ENCODE measurements at places on chromosomes 1 and 21.

GRCh38 chr1:92483610-92484471 is 2.9 kb downstream of the GFI1 start:
- peak; percentile 66 for DNase-seq

DNA sequence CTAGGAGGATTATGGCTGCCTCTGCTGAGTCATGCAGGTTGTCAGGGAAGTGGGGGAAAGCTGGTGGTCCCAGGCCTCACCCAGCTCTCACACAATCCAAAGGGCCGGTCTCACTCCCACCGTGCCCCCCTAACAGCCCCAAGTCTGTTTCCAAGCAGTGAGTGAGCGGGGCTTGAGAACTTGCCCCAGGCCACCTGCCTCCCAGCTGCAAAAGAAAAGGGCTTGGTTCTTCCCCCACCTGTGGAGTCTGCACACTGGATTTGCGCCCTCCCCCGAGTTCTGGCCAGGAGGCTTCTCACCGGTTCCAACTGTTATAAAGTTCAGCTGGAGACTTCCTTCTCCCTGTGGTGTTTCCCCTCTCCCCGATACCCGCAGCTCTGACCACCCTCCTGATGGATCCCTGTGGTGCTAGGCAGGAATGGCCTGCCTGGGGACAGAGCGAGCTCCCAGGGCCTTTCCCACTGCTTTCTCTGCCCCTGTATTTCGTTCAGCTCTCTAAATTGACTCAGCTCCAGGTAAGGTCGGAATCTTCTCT is 222.3 kb downstream of the BARHL2 start:
- no peak for DNase-seq

DNA sequence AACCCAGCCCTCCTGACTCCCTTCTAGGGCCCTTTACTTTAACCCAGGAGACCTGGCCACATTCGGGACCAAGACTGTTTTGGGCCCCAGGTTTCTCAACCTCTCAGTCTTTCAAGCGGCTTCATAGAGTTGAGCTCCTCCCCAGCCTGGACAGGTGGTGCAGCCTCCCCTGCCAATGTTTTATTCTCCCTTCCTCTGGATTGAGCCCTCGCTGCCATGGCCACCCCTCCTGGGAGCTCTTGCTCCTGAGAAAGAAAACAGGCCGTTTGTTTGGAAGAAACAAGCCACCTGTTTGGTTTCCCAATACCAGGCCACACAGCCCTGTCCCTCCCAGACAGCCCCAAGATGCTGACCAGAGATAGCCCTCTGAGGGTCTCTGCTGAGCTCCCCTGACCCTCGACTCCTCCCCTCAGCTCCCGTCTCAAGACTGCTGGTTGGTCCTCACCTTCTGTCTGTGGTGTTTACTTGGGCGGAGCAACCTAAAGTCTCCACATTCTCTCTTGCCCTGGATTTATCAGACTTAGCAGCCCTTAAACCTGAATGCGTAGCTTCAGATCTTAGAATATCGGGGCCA is 3.3 kb downstream of the TMEM51 start:
- peak; percentile 37 for DNase-seq

GRCh38 chr1:54215523-54215922 is 15.6 kb downstream of the MRPL37 start:
- DNase-seq: no peak

DNA sequence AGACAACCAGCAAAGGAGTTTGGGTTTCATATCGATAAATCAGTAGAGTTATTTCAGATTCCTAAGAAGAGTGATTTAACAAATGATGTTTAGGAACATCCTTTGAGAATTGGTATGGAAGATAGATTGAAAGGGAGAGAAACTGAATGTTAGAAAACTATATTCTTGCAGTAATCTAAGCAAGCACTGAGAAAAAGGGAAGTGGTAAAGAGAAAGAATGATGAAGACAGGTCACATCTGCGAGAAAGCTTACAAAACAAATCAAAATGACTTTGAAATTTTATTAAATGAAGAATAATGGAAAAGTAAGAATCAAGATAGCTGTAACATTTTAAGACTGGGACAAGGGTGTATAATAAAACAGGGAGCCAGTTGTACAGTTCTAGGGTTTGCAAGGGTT is 177.0 kb downstream of the HS2ST1 start:
- no peak for DNase-seq

DNA sequence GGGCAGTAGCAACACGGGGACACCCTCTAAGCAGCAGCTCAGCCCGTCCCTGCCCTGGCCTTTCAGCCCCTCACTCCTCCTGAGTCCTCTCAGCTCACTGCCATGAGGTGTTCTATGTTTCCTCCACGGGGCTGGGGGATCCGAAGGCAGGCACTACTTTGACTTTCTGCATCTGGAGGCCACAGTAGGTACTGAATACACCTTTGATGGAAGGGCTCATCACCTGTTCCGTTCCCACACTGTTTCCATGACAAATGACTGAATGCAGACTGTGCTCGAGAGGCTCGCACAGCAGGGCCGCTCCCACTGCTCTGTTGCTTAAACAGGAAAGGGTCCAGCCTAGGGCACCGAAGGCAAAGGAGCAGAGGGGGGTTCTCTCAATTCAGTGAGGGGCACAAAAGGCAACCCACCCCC is 77.6 kb upstream of the DNAH14 start:
- DNase-seq: no peak

GRCh38 chr1:200410566-200410878 is 686 bp upstream of the ZNF281 start:
- peak; percentile 52 for DNase-seq

DNA sequence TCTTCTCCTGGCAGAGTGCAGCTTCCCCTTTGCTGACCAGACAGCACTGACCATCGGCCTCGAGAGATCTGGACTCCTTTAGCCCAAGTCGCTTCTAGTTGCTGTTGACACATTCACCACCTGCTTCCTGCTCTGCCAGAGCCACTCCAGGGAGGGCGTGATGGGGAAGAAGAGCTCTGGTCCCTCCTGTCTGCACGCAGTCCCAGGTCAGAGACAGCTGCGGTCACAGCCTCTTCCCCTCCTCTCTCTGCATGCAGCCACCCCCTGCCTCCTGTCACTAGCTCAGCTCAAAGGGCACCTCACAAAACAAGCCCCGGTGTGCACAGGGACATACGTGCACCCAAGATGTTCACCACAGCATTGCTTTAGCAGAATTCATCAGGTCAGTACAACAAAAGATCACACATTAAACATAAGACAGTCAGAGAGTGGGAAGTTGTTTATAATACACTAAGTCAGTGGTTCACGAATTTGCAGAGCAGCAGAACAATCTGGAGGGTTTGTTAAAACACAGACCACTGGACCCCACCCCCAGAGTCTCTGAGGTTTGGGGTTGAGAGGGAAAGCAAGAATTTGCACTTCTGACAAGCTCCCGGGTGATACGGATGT is 132.9 kb downstream of the SYF2 start:
- no peak for DNase-seq

DNA sequence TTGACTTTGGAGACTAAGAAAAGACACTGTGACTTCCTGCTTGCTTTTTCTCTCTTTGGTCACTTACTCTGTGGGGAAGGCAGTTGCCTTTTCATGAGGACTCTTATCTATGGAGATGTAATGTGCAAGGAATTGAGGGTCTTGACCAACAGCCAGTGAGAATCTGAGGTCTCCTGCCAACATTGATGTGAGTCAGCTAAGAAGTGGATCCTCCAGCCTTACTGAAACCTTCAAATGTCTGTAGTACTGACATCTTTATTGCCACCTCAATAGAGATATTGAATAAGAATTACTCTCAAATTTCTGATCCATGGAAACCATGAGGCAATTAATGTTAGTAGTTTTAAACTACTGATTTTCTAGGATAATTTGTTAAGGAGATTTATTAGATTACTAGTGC is 598.4 kb downstream of the ADGRL2 start:
- DNase-seq: no peak

- no peak for DNase-seq
These were observed 14.2 kb upstream of the RGS4 start for GRCh38 chr1:163055005-163055404.

DNA sequence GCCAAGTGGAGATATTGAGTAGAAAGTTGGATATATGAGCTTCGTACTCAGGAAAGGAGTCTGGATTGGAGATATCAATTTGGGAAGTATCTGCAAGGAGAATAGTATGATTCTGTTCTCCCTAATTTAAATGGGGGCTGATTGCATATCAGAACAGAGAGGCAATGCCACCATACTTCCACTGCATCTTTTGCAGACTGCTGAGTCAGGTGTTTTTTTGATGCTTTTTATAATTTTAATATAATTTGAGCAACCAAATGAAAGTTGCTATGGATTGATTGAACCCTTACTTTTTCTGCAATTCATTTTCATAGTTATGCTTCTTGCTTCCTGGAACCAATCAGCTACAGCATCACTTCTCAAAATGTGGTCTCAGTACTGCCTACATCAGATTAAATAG is 590.3 kb downstream of the USP25 start:
- no peak for DNase-seq

DNA sequence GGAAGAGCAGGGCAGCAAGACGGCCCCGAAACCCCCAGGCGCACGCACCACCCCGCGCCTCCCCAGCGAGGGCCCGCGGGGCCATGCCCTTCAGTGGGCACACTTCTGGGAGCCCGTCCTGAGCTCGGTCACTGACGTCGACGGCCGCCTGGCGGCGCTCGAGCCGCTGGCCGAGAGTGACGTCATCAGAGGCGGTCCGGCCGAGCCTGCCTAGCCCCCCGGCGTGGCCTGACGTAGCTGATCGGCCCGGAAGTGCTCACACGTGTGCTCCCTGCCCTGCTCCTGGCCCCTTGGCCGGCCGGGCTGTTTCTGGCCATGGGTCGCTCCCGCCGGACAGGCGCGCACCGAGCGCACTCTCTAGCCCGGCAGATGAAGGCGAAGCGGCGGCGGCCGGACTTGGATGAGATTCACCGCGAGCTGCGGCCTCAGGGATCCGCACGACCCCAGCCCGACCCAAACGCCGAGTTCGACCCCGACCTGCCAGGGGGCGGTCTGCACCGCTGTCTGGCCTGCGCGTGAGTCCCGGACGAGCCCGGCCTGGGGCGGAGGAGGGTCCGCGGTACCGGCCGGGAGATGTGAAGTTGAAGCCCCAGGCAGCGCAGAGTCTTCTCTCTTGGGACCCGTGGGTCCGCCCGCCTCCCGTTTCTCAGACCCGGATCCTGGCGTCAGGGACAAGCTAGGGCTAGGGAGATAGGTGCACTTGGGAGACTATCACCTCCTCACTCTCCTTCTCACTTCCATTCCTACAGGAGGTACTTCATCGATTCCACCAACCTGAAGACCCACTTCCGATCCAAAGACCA is at the start of gene ZNF593:
ZNF593 (plus strand) TSS at position 240 of the 803 bp plus-strand sequence; CDS start at position 316, 76 bp downstream.
- peak; percentile 95 for DNase-seq

GRCh38 chr21:45887788-45888187 is 93.8 kb upstream of the COL6A1 start:
- DNase-seq: no peak

DNA sequence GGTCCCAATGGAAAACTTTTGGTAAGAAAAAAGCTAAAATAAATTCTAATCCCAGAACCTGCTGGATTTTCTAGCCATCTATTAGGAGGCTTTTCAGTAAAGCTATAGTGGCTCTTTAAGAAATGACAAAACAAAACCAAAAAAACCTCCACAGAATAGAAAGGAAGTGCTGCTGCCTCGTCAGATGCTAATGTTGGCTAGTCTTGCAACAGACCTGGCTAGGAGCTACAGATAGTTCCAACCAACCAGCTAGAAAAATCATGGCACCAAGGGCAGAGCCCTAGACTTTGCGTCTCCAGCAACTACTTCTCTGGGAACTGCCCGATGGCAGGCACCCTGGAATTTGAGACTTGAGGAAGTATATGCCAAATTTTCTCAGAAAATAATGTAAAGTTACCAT is 7.6 kb downstream of the CD101 start:
- DNase-seq: no peak

DNA sequence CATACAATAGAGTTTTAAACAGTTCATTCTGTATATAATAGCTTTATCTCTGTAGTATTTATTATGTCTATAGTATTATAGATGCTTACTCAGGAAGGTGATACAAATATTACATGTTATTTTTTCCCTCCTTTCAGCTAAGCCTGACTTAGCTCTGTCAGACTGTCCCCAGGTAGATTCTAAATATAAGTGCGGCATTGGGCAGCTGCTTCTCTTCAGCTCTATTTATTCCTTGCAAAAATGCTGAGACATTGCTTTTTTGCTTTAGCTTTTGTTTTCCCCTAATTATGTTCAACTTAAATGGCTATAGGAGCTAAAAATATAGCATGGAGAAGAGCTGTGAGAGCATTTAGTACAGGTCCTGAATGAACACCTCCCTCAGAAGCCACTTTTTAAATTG is 203.2 kb upstream of the BEND5 start:
- no peak for DNase-seq

- no peak for DNase-seq
These were observed 2.8 kb downstream of the SLC35D1 start for GRCh38 chr1:67051196-67051595.

DNA sequence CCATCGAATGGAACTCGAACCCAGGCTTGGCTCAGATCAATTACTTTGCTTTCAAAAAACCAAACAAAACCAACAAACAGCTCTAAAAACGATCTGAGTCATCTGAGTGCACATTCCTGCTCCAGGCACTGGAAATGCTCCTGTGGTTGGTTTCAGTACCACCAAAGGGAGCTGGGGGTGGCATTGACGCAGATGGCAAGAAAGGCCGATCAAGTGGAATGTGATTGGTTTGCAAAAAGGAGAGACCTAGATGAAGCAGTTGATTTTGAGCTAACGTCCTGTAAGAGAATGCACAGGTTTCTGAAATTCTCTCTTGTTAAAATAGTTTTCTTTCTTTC is 39.5 kb downstream of the PIK3CD start:
- DNase-seq: no peak

GRCh38 chr1:35223084-35223630 is 30.2 kb upstream of the SFPQ start:
- no peak for DNase-seq

GRCh38 chr1:17397910-17398695 is 26.1 kb downstream of the PADI6 start:
- no peak for DNase-seq

DNA sequence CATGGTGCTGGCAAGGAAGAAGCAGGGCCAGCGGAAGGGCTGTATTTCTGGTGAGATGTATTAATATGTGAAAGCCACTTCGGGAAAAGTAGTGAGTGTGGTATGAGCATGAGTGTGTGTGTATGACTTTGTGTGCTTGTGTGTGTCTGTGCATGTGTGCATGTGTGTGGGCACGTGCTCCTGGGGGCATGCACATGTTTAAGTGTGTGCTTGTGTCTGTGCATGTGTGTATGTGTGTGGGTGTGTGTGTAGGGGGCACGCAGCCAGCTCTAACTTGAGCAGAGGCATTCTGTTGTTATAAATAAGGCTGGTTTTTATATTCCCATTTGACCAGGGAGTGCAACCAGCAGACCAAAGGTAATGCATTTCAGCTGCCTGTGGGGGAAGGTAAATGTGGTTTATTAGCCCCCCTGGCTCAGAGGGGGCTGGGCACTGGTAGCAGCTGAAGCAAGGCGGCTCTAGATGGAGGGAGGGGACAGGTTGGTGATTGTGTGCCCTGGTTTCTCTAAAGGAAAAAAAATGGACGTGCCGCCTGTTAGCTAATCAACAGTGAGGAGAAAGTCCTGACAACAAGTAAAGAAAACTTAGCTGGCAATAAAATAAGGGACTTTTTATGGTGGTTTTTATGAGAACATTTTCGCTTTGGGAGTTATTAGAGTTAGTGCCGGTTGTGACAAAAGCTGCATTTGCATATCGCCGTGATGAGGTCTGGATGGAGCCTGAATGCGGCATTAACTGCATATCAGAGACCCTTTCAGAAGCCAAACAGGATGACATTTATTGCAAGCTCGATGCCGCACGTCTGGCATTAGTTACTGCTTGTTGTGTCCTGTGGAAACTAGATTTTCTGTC is 180.1 kb downstream of the CAMTA1 start:
- no peak for DNase-seq

GRCh38 chr1:163703794-163704193 is 382.0 kb downstream of the NUF2 start:
- DNase-seq: no peak

GRCh38 chr21:26280775-26281174 is 110.2 kb upstream of the APP start:
- peak; percentile 33 for DNase-seq

GRCh38 chr21:27741736-27742135 is 774.8 kb upstream of the ADAMTS5 start:
- DNase-seq: no peak
